ENCODE measurements at places on chromosomes 7 and 10.

DNA sequence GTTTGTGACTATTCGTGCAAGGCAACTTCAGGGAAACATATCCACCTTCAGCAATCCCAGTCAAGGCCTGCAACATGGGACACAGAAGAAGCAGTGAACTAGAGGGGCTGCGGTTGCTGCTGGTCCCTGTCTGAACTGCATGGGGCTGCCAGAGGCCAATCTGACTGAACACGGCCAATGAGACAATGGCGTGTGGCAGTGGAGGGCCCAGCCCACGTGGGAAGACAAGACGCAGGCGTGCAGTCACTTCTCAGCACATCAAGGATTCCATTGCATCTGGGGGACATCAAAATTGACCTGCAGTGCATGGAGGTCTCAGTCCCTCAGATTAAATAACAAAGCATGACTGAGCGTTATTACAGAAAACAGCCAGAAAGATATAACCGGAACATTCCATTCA, 215.9 kb downstream of the HECW1 start:
- no peak for DNase-seq

DNA sequence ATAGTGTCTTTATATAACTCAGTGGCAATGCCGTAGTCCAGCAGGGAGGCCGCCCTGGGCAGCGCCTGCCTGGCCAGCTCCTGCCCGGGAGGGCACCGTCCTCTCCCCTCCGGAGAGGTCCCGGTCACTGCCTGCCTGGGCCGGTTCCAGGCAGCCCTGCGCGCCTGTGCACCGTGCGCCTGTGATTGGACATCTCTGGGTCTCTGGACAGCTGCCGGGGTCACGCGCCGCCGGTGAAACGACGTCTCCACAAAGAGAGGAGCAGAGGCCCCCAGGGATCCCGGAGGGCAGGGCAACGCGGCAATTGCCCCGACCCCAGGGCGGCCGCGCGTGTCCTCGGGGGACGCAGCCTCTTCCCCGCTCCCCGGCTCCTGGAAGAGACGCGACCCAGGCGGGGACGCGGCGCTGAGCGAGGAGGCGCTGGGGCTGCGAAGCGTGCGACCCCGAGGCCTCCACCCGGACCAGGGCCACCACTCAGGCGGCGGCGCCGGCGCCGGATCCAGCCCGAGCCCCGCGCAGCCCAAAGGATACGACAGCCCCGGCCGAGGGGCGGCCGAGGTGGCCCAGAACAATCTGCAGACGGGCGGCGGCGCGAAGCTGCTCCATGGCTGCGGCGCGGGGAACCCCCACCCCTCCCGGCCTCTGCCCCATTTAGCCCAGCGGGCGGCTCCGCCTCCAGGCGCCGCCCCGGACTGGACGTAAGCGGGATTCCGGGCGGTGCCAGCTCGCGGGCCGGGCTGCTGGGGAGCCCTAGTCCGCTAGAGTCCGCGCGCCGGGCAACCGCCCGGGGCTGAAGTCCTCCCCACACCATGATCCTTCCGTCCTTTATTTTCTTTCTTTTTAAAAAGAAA, at the start of gene PHYH:
PHYH (minus strand) TSS at position 628 of the 851 bp plus-strand sequence; CDS start at position 606, 22 bp downstream.
- peak; percentile 39 for DNase-seq

DNA sequence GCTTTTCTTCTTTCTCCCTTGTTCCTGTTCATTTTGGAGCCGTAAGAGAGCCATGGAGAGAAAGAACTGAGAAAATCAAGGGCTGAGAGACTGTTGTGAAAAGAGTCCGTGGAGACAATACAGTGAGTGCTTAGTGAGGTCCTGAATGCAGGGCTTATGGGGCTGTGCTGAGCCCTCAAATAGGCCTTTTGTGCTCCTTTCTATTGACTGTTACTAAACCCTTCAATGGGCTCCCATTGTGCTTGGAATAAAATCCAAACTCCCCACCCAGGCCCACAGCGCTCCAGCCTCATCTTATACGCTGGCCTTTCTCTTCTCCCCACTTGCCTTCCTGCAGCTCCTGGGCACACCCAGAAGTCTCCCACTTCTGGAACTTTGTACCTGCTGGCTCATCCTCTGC, 243.1 kb upstream of the HABP2 start:
- no peak for DNase-seq

DNA sequence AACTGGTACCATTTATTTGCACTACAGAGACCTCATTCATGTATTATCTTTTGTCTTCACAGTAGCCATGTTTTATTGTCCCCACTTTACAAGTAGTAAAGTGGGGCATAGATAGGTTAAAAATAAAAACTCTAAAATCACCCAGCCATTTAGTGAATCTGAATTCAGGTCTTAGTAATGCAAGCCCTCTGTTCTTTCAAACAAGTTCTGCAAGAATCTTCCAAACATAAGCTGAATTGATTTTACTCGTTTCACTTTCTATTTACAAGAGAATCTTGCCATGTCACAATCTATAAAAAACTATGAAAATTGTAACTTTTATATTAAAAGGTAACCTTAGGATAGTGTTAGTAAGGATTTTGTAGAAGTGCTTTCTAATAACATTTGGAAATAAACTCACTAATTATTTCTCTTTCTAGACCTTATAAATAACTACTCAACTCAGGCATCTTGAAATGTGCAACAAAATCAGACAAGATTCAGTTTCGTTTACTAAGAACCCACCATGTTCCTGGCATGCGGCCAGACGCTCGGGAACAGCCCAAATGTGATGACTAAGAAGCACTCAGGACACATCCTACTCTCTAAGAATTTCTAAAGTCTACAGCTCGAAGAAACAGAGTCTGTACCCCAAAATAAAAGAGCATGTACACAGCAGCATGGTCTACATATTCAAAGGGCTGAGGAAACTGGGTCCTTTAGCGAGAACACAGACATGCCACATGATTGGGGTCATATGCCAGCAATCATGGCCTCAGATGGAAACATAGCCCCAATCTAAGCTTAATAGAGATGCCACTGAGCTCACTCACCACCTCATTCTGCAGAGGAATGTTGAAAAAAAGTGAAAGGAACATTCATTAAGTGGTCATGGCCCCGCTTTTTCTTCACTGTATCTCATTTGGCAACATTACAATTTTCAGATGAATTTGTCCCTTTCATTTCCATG, 167.6 kb downstream of the AMPH start:
- no peak for DNase-seq

- DNase-seq = peak; percentile 33
Observed at GRCh38 chr7:68107261-68107660, 1110.6 kb downstream of the TYW1 start.

DNA sequence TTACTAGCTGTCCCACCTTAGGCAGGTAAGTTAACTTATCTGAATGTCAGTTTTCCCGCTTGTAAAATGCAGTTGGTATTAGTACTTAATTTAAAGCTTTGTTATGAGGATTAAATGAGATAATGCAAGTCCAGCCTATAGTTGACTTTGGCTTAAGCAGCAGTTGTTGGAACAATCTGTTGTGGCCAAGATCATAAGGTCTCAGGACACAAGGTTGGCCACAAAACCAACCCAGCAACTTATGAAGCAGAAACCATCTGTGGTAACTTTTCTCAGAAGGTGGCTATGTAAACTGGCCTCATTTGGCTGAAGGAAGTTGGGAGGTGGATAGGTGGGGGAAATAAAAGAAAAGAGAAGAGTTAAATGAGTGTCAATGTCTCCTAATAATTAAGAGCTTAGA, 29.4 kb downstream of the ENTPD1 start:
- DNase-seq = no peak

DNA sequence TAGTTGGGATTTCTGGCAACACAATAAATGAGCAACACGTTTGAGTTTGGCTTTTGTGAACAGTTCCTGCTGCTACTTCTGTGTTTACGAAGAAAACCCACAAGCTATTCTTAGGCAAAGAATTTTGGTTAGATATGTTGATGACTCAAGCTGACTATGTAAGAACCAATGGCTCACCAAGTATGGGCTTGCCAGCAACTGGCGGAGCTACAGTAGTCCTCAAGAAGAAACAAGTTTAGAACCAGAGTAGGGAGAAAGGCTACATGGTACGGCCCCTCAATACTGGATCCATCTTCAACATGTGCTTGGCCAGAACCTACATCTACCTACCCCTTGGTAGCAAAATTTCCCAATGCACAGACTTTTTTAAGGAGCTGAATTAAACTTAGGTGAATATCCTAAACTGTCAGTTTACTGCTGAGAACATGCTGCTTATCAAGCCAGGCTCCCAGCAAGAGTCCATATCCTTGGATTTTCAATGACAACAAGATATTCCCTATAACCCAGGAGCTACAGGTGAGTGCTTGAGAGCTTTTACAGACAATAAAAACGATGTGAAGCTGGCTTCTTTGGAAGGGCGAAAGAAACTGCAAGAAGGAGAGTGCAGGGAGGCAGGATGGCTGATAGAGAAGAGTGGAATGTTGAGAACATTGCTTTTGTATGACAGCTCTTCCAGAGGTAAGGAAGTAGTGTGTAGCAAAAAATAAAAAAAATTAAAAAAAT, 74.3 kb upstream of the ASAH2 start:
- peak; percentile 92 for DNase-seq

GRCh38 chr7:135601182-135601581, 43.5 kb downstream of the NUP205 start:
- DNase-seq = no peak

- DNase-seq = peak; percentile 4
Observed at GRCh38 chr10:116385994-116386809, 41.4 kb upstream of the PNLIPRP3 start.

DNA sequence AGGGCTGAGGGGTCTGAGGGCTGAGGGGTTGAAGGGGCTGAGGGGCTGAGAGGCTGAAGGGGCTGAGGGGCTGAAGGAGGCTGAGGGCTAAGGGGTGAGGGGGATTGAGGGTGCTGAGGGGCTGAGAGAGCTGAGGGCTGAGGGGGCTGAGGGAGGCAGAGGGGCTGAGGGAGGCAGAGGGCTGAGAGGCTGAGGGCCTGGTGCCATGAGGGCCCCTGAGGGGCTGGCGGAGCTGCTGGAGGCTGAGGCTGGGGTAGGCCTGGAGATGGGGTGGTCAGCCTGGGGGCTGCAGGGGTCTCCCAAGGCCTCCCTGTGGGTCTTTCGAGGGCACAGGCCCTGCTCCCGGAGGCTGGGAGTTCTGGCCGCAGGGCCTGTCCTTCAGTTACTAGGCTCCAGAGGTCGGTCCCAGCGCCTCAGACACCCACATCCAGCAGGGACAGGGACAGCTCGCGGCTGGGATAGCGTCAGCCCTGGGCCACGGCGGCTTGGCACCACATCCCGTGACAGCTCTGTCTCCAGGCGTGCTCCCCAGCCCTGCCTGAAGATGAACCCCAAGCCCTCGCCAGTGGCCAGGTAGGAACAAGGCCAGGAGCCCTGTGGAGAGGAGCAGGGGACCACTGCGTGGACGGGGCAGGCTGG, 16.9 kb downstream of the MYO1G start:
- no peak for DNase-seq

GRCh38 chr10:132300582-132300981, 7.2 kb downstream of the STK32C start:
- DNase-seq = no peak

DNA sequence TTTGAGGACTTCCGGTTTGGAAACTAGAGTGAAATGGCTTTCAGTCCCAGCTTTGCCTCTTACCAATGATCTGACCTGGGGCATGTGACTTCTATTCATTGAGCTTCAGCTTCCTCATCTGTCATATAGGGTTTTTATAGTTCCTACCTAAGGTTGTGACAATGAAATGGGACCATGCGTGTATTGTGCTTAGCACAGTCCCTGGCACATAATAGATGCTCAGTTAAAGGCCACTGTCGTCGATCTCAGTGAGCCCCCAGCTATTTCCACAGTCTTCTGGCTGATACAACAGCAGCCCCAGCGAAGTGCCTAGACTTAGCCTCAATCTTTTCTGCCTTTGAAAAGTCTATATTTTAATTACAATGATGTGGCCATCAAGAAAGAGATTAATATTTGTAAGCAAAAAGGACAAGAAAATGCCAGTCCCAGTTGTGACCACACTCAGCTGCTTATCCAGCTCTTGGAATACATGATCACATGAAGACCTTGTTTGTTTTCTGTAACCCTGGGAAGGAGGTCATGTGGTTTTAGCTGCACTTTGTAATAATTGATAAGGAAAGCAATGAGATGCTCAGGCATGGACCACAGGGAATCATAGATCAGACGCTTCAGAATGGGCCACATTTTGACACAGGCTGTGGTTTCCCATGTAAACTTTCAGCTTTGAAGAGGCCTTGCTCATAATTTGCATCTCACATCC, 44.6 kb downstream of the VWA2 start:
- DNase-seq = no peak

GRCh38 chr10:100151723-100152300, 34.0 kb downstream of the ERLIN1 start:
- no peak for DNase-seq

GRCh38 chr10:74821501-74821900, 4.9 kb upstream of the KAT6B start:
- no peak for DNase-seq

DNA sequence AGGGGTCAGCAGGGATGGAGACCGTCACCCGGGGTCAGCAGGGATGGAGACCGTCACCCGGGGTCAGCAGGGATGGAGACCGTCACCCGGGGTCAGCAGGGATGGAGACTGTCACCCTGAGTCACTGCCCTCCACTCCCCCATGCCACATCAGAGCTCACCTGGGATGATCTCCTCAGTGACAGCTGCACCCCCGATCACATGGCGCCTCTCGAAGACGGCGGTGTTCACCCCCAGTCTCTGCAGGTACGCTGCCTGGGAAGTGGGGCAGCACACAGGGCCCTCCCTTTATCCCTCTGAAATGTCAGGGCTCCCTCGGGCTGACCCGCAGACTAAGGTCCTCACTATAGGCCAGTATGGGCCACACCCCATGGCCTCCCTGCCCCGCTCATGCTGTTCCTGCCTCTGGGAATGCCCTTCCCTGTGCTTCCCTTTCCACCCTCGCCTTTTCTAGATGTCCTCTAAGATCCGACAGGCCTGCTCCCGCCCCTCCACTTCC, 7.2 kb downstream of the PYROXD2 start:
- no peak for DNase-seq

DNA sequence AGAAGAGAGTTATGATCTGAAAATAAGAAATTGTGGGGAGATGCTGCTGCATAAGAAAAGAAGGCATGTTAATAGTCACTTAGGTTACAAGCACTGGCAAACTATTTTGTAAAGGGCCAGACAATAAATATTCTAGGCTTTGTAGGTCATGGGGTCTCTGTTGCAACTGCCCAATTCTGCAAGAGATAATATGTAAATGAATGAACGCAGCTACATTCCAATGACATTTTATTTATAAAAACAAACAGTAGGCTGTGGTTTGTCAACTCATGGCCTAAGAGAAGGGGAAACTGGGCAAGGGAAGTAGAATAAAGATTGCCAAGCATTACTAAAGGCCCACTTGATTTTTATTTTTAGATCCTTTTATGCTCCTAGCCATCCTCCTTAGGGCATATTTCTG, 133.1 kb downstream of the RAPGEF5 start:
- DNase-seq = no peak

GRCh38 chr10:13152296-13152695, 9.1 kb upstream of the MCM10 start:
- DNase-seq = no peak

Data from fibroblast of skin of left quadriceps (primary cell).